ENCODE measurements at places on chromosomes 12 and 14. TPM values are rescaled to one million over a fixed set of nuclear protein-coding genes. Genes with fewer than 3 reads are reported as not detected.

KRT74 gene
- total RNA-seq, result not detected

- no peaks in the 10 kb centered on the region for H3K36me3 ChIP-seq
- H3K4me3 ChIP-seq, result no peak overlapping the region
- H3K27me3 ChIP-seq, result no peaks in the 10 kb centered on the region
- H3K27ac ChIP-seq, result no peak overlapping the region
- no peaks in the 10 kb centered on the region for H3K4me1 ChIP-seq
- no peak for DNase-seq
Measured at GRCh38 chr12:114735011-114735410, 51.0 kb upstream of the TBX3 start.

DAO gene
- total RNA-seq, result not detected

GRCh38 chr12:69884386-69884785, 59.4 kb downstream of the MYRFL start:
- no peak overlapping the region for H3K27ac ChIP-seq
- no peak overlapping the region for H3K4me3 ChIP-seq
- no peaks in the 10 kb centered on the region for H3K4me1 ChIP-seq
- no peaks in the 10 kb centered on the region for H3K36me3 ChIP-seq
- H3K27me3 ChIP-seq, result no peaks in the 10 kb centered on the region

All from upper lobe of left lung (tissue), 6 donors.